Osteocyte (in vitro differentiated cells): ENCODE measurements at places on chromosomes 11 and 22. TPM values are rescaled to one million over a fixed set of nuclear protein-coding genes. Genes with fewer than 3 reads are reported as not detected.
A peak's percentile ranks its signal among the peaks of the same experiment; 100 is the strongest.

GRCh38 chr11:64057890-64058289 lies 22.2 kb downstream of the FLRT1 start:
- no peak for DNase-seq

GRCh38 chr22:50731811-50732624 lies 6.0 kb upstream of the ACR start:
- DNase-seq = no peak

- no peak for DNase-seq
These were observed 15.9 kb downstream of the MED15 start for GRCh38 chr22:20523086-20523983.

- DNase-seq = peak; percentile 98
These were observed at the start of gene RAD9A for GRCh38 chr11:67391304-67392182. RAD9A (plus strand) TSS chr11:67391986; CDS start chr11:67392045, 59 bp downstream.

DNA sequence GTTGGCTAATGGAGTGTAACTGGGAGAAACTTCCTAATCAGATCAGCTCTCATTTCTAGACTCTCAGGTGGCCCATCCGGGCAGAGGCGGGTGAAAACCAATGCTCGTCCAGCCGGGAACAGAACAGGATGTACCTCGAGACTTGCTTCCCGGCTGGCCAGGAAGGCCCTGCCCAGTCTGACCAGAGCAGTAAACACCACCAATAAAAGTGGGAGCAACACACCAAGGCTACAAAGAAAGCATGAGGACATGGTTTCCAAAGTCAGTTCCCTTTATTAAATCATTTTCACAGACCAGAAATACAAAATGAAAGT lies 940 bp upstream of the TNKS1BP1 start:
- no peak for DNase-seq

DNA sequence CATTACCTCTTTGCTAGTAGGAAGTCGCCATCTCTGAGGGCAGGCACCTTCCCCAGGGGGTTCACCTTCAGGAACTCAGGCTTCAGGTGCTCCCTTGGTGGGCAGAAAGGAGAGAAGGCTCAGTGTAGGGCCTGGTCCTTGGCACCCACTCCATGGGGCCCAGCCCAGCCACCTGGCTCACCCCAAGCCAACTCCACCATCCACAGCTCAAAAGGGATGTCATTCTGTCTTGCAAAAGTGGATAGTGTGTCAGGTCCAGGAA lies 2.7 kb upstream of the GSTT4 start:
- no peak for DNase-seq

- DNase-seq = no peak
These were observed at the start of gene FERMT3 for GRCh38 chr11:64206457-64207255. FERMT3 (plus strand) TSS chr11:64206721; CDS start chr11:64207365, 644 bp downstream.

DNA sequence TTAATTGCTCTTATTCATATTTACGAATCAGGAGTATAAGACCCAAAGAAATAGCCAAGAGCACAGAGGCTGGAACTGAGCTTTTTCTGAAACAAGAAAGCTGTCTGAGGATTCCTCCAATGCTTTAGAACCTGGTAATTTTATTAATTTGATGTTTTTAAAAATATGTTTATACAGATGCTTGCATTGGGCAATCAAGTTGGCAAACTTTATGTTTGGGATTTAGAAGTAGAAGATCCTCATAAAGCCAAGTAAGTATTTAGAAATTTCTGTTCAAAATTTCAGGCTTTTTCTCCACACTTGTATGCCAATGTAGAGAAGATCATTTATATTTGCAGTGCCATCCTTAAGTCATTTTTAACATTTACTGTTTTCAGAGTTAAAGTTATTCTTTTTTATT lies 24.3 kb upstream of the HIKESHI start:
- DNase-seq = no peak

DNA sequence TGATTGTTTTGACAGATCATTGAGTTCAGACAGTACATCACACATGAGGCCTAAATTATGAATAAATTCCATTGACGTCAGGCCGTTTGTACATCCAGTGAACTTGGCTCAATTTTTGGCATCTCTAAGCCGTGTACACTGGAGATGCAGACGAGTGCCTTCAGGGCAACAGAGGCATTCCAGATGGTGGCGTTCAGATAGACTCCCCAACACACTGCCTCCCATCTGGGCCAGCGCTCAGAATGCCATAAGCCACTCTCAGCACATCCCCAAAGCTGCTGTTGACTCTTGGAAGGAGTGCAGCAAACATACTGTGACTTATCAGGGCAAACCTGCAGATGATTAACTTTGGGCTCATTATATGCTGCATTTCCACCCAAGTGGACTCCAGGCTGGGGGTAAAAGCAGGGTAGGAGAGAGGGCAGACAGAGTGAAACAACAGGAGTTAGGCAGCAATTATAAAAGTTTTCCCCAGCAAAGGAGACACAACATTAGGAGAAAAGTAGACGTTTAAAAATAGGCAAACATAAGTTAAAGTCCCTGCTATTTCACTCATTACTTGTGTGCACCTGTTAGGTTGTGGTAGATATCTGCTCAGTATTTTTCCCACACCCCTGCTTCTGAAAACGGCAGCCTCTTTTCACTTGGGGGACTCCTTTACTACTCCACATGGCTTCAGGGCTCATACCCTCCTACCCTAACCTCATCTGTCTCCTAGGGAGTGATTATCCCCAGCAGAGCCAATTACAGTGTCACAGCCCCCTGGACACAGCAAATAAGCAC lies 60.2 kb upstream of the PDE3B start:
- no peak for DNase-seq

GRCh38 chr11:36577373-36577772 lies 9.6 kb downstream of the RAG1 start:
- DNase-seq = no peak

- no peak for DNase-seq
These were observed 16.1 kb downstream of the LRP5 start for GRCh38 chr11:68328374-68329091.

DNA sequence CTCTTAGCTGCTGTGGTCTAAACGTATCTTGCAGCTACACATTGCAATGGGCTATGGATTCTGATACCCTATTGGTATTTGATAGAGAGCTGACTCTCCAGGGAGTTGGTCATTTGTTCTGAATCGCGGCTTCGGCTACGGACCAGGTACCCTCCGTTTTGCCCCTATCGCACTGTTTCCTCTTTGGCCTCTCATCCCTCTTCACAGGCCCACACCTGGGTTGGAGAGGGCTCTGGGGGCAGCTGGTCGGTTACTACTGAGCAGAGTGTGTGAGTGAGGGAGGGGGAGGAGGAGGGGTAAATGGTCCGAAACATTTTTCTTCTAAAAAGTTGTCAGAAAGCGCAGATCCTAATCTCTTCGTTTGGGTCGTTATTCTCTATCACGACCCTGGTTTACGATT lies 48.8 kb upstream of the HSD17B12 start:
- no peak for DNase-seq

GRCh38 chr22:44906248-44906936 lies 103.4 kb downstream of the PHF21B start:
- DNase-seq = no peak

Gene OR52A1
- not detected in 2 replicates for total RNA-seq

Gene CCDC88B
- 0.30 TPM in 1 of 2 replicates, not detected in the other for total RNA-seq

Gene NPAS4
- total RNA-seq = 0.11 and 0.18 TPM in 2 replicates

Gene ZNF143
- total RNA-seq = 22.1 and 26.8 TPM in 2 replicates

Gene NEFH
- 0.62 and 1.4 TPM in 2 replicates for total RNA-seq
